Naive thymus-derived CD4-positive, alpha-beta T cell (primary cell): ENCODE measurements at places on chromosomes 1 and 21. TPM values are rescaled to one million over a fixed set of nuclear protein-coding genes. Genes with fewer than 3 reads are reported as not detected.

- DNase-seq: no peak
Measured at GRCh38 chr21:38326899-38327298, 70.1 kb downstream of the KCNJ15 start.

Gene LDLRAD1
- not detected for total RNA-seq

Gene SLC30A1
- total RNA-seq: 8.4 TPM

Gene CD53
- 400 TPM for total RNA-seq

- no peak for DNase-seq
Measured at GRCh38 chr1:18199462-18199861, 91.9 kb downstream of the IGSF21 start.

GRCh38 chr1:28534671-28535070, 18.2 kb upstream of the TRNAU1AP start:
- DNase-seq: no peak

DNA sequence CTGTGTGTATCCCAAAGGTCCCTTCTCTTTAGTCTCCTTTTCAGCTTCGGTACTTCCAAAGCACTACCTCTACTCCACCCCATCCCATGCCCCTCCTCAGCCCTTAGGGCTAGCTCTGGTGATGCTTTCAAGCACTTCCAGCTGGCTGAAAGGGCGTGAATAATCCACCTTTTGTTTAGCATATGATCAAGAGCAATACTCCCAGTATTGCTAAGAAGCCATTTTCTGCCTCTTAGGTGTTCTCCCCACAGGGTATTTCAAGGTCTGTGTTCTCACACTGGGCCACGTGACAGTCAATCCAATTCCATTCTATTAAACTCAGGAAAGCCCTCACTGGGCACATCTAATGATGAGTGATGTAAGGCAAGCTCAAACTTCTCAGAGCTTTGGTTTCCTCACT, 298.5 kb upstream of the PROX1 start:
- DNase-seq: no peak

DNA sequence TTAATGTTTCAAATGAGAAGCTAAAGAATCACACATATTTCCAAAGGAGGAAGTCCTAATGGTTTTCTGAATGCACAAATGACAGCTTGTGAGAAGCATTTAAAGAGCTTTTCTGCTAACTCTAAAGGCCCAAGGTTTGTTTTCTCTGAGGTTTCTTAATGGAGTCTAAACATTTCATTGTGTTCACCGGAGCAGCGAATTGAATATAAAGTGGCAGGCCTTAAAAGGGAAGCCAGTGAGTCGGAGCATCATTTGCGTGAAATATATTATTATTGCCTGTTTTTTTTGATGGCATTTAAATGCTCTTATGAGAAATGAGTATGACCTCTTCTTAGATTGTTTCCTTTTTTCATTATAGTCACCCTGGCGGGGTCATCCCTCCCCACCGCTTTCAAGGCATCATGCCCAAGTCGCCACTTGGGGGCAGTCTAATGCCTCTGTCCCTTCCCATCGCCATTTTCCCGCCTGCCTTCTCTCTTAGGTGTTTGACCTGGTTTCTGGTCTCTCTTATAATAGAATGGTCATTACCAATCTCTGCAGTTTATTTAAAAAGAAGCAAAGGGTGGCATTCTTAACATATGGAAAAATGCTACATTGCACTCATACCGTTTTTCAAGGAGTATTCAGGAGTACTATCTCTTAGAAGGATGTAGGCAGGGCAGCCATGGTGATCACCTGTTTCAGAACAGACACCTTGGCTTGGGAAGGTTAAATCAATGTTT, 25.3 kb upstream of the OVAAL start:
- peak; percentile 25 for DNase-seq

Gene DMRTA2
- total RNA-seq: not detected in 2 replicates

GRCh38 chr1:94553931-94554330, 12.4 kb upstream of the F3 start:
- no peak for DNase-seq

GRCh38 chr1:66256629-66257572, 277.1 kb upstream of the SGIP1 start:
- DNase-seq: no peak

Gene ATP1A2
- not detected for total RNA-seq

- DNase-seq: no peak
Measured at GRCh38 chr1:85406887-85407533, 57.9 kb downstream of the DDAH1 start.

DNA sequence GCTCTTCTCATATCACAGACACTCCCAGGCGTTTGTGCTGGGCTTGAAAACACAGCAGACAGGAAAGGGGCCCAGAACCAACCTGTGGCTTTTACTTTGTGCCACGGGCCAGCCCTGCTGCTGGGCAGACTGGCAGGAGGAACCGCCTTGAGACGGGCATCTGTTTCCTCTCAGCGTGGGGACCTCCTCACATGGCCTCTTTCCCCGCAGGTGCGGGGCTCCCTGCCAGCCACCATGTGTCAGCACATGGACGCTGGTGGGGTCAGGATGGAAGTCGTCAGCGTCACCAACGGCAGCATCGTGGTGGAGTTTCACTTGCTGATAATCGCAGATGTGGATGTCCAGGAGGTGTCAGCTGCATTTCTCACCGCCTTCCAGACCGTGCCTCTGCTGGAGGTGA, 47.8 kb downstream of the UMODL1 start:
- no peak for DNase-seq

DNA sequence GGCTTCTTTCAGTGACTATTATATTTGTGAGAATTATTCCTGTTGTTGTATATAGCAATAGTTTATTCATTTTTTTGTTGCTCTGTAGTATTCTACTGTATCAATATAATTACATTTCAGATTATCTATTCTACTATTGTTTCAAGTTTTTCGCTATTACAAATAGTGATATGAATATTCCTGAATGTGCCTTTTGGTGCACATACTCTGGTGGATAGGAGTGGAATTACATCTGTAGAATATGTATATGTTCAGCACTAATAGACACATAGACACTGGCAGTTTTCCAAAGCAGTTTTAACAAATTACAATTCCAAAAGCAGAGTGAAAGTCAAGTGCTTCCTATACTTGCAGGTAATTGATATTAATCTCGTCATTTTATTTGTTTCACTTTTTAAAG, 696.2 kb upstream of the PRMT6 start:
- DNase-seq: no peak

- DNase-seq: no peak
Measured at GRCh38 chr21:22438428-22439086, 1440.3 kb downstream of the NCAM2 start.

Gene VSIG8
- total RNA-seq: not detected in 2 replicates

Gene CELA3A
- not detected for total RNA-seq

Gene CTNNBIP1
- 7.5 TPM for total RNA-seq

DNA sequence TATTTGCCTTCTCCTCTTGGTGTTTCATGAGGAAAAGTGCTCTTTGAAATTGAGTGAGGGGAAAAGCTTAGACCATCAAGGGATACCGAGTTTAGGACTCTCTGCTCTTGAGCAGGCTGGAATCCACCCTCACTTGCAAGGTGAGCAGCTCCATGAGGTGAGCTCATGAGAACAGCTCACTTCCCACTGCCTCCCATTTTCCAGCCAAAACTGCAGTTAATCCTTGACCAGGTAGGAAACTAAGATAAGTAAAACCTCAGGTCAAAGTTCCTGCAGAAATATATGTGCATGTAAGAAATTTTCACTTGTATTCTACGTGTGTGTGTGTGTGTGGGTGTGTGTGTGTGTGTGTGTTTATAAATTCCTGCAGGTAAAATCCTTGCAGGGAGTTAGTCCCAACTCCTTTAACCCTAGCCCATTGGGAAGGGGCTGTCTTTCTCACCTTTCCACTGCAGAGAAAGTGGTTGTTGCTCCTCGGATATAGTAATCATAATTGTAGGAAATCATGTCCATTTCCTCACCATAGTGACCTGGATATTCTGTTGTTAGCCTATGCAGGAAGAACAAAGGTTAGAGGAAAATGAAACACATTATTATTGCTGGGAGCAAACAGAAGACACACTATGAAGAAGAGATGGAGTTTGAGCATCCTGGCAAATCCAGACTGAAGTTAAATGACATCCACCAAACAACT, 28.3 kb downstream of the DPT start:
- no peak for DNase-seq

- no peak for DNase-seq
Measured at GRCh38 chr1:186014370-186015037, 280.3 kb downstream of the HMCN1 start.

Gene CHRNB2
- total RNA-seq: not detected in 2 replicates

- no peak for DNase-seq
Measured at GRCh38 chr1:43315963-43316737, 15.4 kb downstream of the TIE1 start.

Gene AMY1A
- not detected for total RNA-seq

GRCh38 chr1:209429611-209430010, 153.9 kb upstream of the CAMK1G start:
- no peak for DNase-seq

- no peak for DNase-seq
Measured at GRCh38 chr1:55047611-55048010, 8.3 kb downstream of the PCSK9 start.

Gene CTSS
- total RNA-seq: 162 TPM

DNA sequence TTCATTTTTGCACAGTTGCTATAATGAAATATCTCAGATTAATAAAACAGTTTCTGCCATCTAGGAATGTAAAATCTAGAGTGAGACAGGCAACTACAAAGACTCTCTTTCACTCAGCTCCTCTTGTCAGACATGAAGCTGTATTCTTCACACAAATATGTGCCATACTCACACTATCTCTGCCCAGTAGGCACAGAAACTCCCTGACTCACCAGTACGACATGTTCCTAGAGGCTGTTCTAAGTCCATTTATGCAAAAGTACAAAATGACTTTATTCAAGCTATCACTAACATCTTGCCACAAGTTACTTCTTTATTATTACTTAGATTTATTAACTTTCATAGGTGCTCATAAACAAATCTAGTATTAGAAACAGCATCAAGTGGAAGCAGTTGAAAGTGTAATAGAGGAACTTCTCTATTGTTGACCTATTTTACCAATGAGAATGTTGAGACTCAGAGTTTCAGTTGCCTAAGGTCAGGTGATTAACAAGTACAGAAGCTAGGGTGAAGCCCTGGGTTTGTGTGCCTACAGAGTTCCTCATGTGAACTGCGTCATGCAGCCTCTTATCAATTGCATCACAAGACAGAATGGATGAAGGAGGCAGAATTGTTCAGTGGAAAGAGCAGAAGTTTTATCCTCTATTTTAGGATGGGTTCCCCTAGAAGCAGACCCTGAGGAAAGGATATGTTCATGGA, 98.9 kb downstream of the RGS2 start:
- DNase-seq: no peak

DNA sequence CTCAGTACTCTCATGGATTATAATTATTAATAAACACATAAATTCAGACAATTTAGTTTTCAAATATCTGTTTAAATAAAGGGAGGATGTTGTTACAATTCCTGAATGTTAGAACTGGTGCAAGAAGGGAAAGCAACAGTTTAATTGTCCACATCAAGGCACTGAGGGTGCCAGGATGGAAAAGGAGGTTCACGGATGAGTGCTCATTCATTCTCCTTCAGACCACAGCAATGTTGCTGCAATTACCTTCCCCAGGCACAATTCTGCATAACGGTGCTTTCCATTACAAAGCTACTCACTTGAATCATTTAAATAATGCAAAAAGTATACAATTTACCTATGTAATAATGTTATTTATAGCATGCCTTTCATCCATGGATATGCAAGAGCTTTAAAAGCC, 52.3 kb upstream of the COG2 start:
- DNase-seq: no peak

- DNase-seq: no peak
Measured at GRCh38 chr1:57532299-57532698, 108.4 kb upstream of the DAB1 start.

DNA sequence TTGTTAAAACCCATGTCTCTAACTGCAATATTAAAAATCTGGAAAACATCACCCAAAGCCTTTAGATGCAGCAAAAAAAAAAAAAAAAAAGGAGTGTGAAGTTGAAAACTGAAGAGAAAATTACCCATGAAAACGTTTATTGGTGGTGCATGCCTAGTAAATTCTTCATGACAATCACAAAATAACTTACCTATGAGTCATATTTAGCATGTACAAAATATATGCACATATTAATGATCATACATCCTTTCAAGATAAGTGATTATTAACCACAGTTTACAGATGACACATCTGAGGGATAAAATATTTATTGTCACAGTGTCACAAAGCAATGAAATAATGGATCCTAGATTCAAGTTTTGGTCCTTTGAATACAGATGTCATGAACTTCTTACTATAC, 505.2 kb upstream of the NR5A2 start:
- DNase-seq: no peak
